ENCODE measurements at places on chromosomes 6 and 20. TPM values are rescaled to one million over a fixed set of nuclear protein-coding genes. Genes with fewer than 3 reads are reported as not detected.
A peak's percentile ranks its signal among the peaks of the same experiment; 100 is the strongest.

The IRF4 gene
- 432 TPM for total RNA-seq

DNA sequence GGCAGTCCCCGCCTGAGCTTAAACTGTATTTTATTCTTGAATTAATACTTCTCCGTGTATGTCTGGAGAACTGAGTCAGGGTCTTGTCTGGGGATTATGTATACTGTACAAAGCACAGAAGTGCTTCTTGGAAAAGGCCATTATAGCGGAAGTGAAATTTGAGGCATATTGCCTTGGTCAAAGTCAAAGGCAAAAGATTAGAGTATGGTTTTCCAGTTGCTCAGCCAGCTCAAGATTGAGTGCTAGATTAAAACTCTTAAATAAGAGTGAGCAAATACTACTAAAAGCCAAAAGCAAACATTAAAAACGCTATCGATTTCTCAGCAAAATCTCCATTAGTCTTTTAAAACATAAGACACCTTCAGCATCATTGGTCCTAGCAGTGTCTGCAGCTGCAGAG, 207.7 kb upstream of the MAN1A1 start:
- no peaks in the 10 kb centered on the region for H3K4me1 ChIP-seq
- no peaks in the 10 kb centered on the region for H3K36me3 ChIP-seq
- H3K27me3 ChIP-seq: no peaks in the 10 kb centered on the region
- H3K4me3 ChIP-seq: no peak overlapping the region
- H3K27ac ChIP-seq: no peak overlapping the region

DNA sequence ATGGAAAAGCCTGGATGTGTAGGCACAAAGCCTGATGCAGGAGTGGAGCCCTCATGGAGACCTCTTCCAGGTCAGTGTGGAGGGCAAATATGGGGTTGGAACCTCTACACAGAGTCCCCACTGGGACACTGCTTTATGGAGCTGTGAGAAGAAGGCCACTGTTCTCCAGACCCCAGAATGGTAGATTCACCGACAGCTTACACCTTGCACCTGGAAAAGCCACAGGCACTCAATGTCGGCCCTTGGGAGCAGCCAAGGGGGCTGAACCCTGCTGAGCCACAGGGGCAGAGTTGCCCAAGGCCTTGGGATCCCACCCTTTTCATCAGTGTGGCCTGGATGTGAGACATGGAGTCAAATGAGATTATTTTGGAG, 24.9 kb downstream of the NCR2 start:
- no peak for DNase-seq
- no peaks in the 10 kb centered on the region for H3K36me3 ChIP-seq
- H3K4me1 ChIP-seq: no peaks in the 10 kb centered on the region
- H3K27ac ChIP-seq: no peak overlapping the region

GRCh38 chr6:82740072-82740471, 325.6 kb downstream of the UBE3D start:
- H3K36me3 ChIP-seq: no peaks in the 10 kb centered on the region
- H3K27me3 ChIP-seq: no peaks in the 10 kb centered on the region
- no peak overlapping the region for H3K4me3 ChIP-seq
- no peak for DNase-seq
- no peak overlapping the region for H3K27ac ChIP-seq
- no peaks in the 10 kb centered on the region for H3K4me1 ChIP-seq

DNA sequence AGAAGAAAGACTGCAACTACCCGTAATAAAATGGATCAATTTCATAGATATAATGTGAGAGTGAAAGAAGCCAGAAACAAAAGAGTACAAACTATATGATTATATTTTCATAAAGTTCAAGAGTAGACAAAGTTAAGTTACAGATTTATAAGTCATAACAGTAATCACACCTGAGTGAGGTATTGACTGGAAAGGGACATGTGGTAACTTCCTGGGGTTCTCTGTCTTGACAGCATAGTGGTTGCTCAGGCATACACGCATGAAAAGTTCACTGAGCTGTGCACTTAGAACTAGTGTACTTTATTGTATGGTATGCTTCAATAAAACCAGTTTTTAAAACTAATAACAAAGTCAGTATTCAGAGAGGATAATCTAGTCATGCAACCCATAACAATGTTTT, 653.6 kb downstream of the EPM2A start:
- no peaks in the 10 kb centered on the region for H3K4me1 ChIP-seq
- no peak overlapping the region for H3K27ac ChIP-seq
- no peak overlapping the region for H3K4me3 ChIP-seq
- no peak for DNase-seq
- peaks cover 11% of the 10 kb centered on the region for H3K27me3 ChIP-seq

The SLC26A8 gene
- total RNA-seq: 0.06 TPM

The PNPLA1 gene
- not detected for total RNA-seq

- peak overlapping the region; percentile 92 for H3K27ac ChIP-seq
- no peak for DNase-seq
- H3K4me3 ChIP-seq: peak overlapping the region; percentile 9
- H3K27me3 ChIP-seq: no peaks in the 10 kb centered on the region
Measured at GRCh38 chr6:37502703-37503291, 3.1 kb upstream of the CCDC167 start.

DNA sequence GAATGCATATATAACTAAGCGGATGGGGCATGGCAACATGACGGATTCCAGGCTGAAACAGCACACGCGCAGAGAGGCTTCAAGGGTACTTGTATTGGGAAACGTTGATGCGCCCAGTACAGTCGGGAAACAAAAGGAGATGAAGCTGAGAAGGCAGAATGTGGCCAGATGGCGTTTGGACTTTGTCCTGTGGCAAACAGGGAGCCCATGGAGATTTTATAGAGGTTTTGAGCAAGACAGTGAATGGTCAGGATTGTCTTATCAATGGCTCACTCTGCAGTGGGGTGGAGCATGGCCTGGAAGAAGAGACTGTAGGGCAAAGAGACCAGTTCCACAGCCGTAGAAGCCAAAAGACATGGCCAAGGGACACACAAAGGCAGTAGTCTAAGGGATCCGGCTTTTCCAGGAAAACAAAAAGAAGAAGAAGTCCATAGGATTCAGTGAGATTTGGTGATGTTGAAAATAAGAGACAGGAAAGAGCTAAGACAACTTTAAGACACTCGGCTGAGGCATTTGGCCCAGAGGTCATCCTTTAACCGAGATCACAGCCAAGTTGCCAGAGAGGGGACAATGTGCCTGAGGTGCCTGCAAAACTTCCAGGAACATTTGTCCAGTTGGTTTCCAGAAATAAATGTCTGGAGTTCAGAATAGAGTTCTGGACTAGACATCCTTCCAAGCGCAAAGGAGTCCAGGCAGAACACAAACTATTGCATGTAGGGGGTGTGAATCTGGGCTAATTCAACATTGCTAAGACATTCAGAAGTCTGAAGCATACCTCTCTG, 123.0 kb upstream of the RREB1 start:
- DNase-seq: no peak
- no peak overlapping the region for H3K4me3 ChIP-seq
- H3K36me3 ChIP-seq: no peaks in the 10 kb centered on the region
- H3K4me1 ChIP-seq: no peaks in the 10 kb centered on the region

DNA sequence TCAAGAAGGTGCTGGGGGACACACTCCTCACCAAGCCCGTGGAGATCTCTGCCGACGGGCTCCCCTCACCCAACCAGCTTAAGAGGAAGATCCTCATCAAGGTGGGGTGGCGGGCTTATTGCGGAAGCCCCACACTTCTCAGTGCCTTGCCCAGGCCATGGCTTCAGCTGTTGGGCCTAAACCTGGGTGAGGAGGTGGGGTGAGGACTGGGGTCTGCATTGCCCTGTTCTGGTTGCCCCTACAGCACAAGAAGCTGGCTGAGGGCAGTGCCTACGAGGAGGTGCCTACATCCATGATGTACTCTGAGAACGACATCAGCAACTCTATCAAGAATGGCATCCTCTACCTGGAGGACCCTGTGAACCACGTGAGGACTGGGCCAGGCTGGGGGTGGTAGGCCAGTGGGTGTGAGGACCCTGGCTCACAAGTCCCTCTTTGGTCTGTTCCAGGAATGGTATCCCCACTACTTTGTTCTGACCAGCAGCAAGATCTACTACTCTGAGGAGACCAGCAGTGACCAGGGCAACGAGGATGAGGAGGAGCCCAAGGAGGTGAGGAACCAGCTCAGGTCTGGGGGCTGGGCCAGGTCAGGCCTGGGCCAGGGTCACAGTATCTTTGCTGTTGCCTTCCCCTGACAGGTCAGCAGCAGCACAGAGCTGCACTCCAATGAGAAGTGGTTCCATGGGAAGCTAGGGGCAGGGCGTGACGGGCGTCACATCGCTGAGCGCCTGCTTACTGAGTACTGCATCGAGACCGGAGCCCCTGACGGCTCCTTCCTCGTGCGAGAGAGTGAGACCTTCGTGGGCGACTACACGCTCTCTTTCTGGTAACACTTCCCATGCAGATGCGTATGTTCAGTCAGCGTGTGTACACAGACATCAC, 27.9 kb downstream of the PLCG1 start:
- no peak overlapping the region for H3K4me3 ChIP-seq
- H3K27ac ChIP-seq: peak overlapping the region; percentile 87
- DNase-seq: no peak
- H3K36me3 ChIP-seq: peaks cover 64% of the 10 kb centered on the region
- H3K27me3 ChIP-seq: no peaks in the 10 kb centered on the region
- H3K4me1 ChIP-seq: peaks cover 62% of the 10 kb centered on the region

GRCh38 chr6:159988983-159989454, 20.1 kb downstream of the IGF2R start:
- no peaks in the 10 kb centered on the region for H3K27me3 ChIP-seq
- peaks cover 43% of the 10 kb centered on the region for H3K36me3 ChIP-seq
- peak overlapping the region; percentile 20 for H3K27ac ChIP-seq
- peaks cover 62% of the 10 kb centered on the region for H3K4me1 ChIP-seq
- H3K4me3 ChIP-seq: no peak overlapping the region

- no peak overlapping the region for H3K27ac ChIP-seq
- no peaks in the 10 kb centered on the region for H3K4me1 ChIP-seq
- no peaks in the 10 kb centered on the region for H3K27me3 ChIP-seq
Measured at GRCh38 chr20:60759651-60760050, 492.4 kb upstream of the CDH4 start.

DNA sequence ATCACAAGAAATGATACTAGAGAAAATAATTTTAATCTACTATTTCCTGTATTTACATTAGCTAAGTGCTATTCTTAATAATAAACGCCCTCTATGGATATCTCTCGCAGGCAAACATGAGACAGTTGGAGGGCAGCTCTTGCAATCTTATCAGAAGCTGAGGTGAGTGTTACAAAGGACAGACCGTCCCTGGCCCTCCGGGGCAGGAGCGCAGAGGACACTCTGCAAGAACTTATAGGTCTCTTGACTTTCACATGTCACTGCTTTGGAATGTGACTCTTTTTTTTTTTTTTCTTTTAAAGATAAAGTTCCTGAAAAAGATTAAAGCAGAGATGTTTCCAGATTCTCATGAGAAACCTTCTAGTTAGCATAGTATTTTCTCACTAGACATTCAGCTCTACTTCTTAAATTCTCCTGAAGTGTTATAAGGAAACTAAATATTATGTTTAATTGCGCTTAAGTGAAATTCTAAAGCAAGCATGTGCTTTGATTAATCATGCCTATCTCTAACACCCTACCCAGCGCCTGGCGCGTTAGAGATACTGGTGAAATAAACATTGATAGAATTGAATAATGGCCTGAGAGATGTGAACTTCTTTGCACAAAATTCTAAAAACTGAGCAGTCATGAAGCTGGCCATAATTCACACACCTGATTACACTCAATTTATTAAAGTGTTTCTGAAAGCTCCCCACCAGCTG, 57.4 kb downstream of the SYTL3 start:
- H3K4me3 ChIP-seq: no peak overlapping the region
- H3K27ac ChIP-seq: no peak overlapping the region
- no peak for DNase-seq
- H3K4me1 ChIP-seq: peaks cover 17% of the 10 kb centered on the region

GRCh38 chr20:52034581-52034980, 157.0 kb downstream of the ZFP64 start:
- peaks cover 13% of the 10 kb centered on the region for H3K36me3 ChIP-seq
- H3K4me3 ChIP-seq: no peak overlapping the region
- H3K4me1 ChIP-seq: peaks cover 25% of the 10 kb centered on the region
- no peaks in the 10 kb centered on the region for H3K27me3 ChIP-seq
- no peak for DNase-seq

GRCh38 chr6:167750956-167751358, 75.8 kb upstream of the AFDN start:
- no peaks in the 10 kb centered on the region for H3K36me3 ChIP-seq
- no peak for DNase-seq
- H3K27me3 ChIP-seq: peaks cover 8% of the 10 kb centered on the region
- H3K4me3 ChIP-seq: no peak overlapping the region
- no peak overlapping the region for H3K27ac ChIP-seq

- no peak for DNase-seq
- H3K4me3 ChIP-seq: no peak overlapping the region
- no peaks in the 10 kb centered on the region for H3K36me3 ChIP-seq
- H3K4me1 ChIP-seq: no peaks in the 10 kb centered on the region
Measured at GRCh38 chr6:54419885-54420284, 111.6 kb downstream of the TINAG start.

DNA sequence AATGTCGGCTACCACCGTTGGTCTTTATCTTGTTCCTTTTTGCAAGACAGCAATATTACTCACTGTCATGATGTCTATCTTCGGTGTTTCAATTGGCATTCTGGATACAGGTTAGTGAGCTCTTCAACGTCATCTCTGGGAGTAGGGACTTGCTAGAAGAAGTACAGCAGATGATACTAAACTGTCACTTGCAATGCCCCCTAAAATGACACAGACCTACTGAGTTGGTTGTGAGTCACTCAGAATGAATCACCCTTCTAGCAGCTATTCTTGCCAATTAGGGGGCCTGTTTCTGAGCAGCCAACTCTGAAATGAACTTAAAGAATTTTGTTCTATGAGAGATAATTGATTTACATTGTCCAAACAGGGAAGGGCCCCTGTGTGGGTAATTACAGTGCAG, 176.5 kb downstream of the SLC16A10 start:
- DNase-seq: peak; percentile 7
- H3K4me3 ChIP-seq: no peak overlapping the region
- H3K27me3 ChIP-seq: no peaks in the 10 kb centered on the region
- peaks cover 43% of the 10 kb centered on the region for H3K4me1 ChIP-seq

GRCh38 chr20:57967364-57967763, 257.5 kb upstream of the PMEPA1 start:
- H3K27ac ChIP-seq: no peak overlapping the region
- H3K36me3 ChIP-seq: no peaks in the 10 kb centered on the region
- no peaks in the 10 kb centered on the region for H3K4me1 ChIP-seq
- no peak for DNase-seq
- H3K4me3 ChIP-seq: no peak overlapping the region
- H3K27me3 ChIP-seq: no peaks in the 10 kb centered on the region

GRCh38 chr6:73566954-73567591, 46.2 kb upstream of the EEF1A1 start:
- no peaks in the 10 kb centered on the region for H3K4me1 ChIP-seq
- no peaks in the 10 kb centered on the region for H3K27me3 ChIP-seq
- no peaks in the 10 kb centered on the region for H3K36me3 ChIP-seq
- H3K4me3 ChIP-seq: no peak overlapping the region
- no peak overlapping the region for H3K27ac ChIP-seq

GRCh38 chr6:125267806-125268523, 33.8 kb downstream of the HDDC2 start:
- H3K4me3 ChIP-seq: no peak overlapping the region
- H3K36me3 ChIP-seq: peaks cover 16% of the 10 kb centered on the region
- no peaks in the 10 kb centered on the region for H3K27me3 ChIP-seq

- no peak for DNase-seq
- no peak overlapping the region for H3K27ac ChIP-seq
- H3K27me3 ChIP-seq: no peaks in the 10 kb centered on the region
- no peaks in the 10 kb centered on the region for H3K36me3 ChIP-seq
- no peak overlapping the region for H3K4me3 ChIP-seq
Measured at GRCh38 chr6:19160081-19160730, 677.0 kb upstream of the ID4 start.

Data from activated naive CD8-positive, alpha-beta T cell treated with anti-CD3 and anti-CD28 coated beads for 36 hours (primary cell).